ENCODE measurements at places on chromosomes 16 and 17. TPM values are rescaled to one million over a fixed set of nuclear protein-coding genes. Genes with fewer than 3 reads are reported as not detected.

The KRTAP1-1 gene
- polyA plus RNA-seq, result not detected

The CD300H gene
- not detected for polyA plus RNA-seq

The SGSH gene
- polyA plus RNA-seq, result 43.8 TPM

The MYH1 gene
- not detected for polyA plus RNA-seq

The PERCC1 gene
- not detected for polyA plus RNA-seq

The IGF2BP1 gene
- not detected for polyA plus RNA-seq

The CIAPIN1 gene
- polyA plus RNA-seq, result 50.6 TPM

The SLC5A10 gene
- 0.13 TPM for polyA plus RNA-seq

The PRR35 gene
- polyA plus RNA-seq, result not detected

DNA sequence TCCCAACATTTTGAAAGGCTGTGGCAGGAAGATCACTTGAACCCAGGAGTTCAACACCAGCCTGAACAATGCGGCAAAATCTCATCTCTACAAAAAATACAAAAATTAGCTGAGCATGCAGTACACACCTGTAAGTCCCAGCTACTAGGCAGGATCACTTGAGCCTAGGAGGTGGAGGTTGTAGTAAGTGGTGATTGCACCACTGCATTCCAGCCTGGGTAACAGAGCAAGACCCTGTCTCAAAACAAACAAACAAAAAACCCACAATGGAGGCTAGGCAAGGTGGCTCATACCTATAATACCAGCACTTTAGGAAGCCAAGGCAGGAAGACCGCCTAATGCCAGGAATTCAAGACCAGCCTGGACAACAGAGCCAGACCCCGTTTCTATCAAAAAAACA lies 12.0 kb downstream of the APPBP2 start:
- DNase-seq, result no peak
- no peak overlapping the region for H3K4me3 ChIP-seq

- no peaks in the 10 kb centered on the region for H3K27me3 ChIP-seq
- peaks cover 5% of the 10 kb centered on the region for H3K36me3 ChIP-seq
- H3K27ac ChIP-seq, result peak overlapping the region; percentile 78
- peak overlapping the region; percentile 76 for H3K4me3 ChIP-seq
These were observed 521 bp upstream of the G6PC3 start for GRCh38 chr17:44069974-44070454.

GRCh38 chr17:77753246-77753645 lies 205.3 kb upstream of the TNRC6C start:
- no peaks in the 10 kb centered on the region for H3K27me3 ChIP-seq
- H3K27ac ChIP-seq, result no peak overlapping the region
- no peak overlapping the region for H3K4me3 ChIP-seq
- H3K36me3 ChIP-seq, result no peaks in the 10 kb centered on the region
- no peaks in the 10 kb centered on the region for H3K4me1 ChIP-seq
- no peak for DNase-seq

DNA sequence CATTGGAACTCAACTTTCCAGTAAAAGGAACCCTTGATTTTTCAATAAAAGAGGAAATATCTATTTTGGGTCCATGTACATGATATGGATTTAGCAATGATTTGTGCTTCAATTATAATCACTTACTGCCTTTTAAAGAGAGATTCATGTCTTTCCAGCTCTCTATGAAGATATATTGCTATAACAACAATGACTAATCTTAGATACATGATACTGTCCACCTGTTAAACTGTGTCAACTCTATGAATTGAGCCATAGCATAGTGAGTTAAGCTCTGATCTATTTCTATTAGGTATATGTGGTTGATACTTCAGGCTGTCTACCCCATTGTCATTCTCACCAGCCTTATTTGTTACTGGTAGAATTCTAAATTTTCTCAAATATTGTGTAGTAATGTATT lies 15.0 kb upstream of the MPHOSPH6 start:
- no peak overlapping the region for H3K27ac ChIP-seq
- H3K27me3 ChIP-seq, result peaks cover 4% of the 10 kb centered on the region
- no peaks in the 10 kb centered on the region for H3K36me3 ChIP-seq

GRCh38 chr17:80212109-80212508 lies 8.0 kb downstream of the SGSH start:
- H3K4me3 ChIP-seq, result no peak overlapping the region
- H3K27me3 ChIP-seq, result no peaks in the 10 kb centered on the region
- no peaks in the 10 kb centered on the region for H3K4me1 ChIP-seq
- no peak for DNase-seq
- H3K27ac ChIP-seq, result no peak overlapping the region

- DNase-seq, result no peak
- no peaks in the 10 kb centered on the region for H3K27me3 ChIP-seq
- no peak overlapping the region for H3K4me3 ChIP-seq
- H3K27ac ChIP-seq, result no peak overlapping the region
- peaks cover 6% of the 10 kb centered on the region for H3K4me1 ChIP-seq
These were observed 72.9 kb upstream of the SMIM36 start for GRCh38 chr17:55584055-55584685.

GRCh38 chr16:2852003-2852730 lies 5.8 kb downstream of the PRSS22 start:
- DNase-seq, result no peak
- no peak overlapping the region for H3K27ac ChIP-seq
- no peaks in the 10 kb centered on the region for H3K36me3 ChIP-seq
- H3K4me3 ChIP-seq, result no peak overlapping the region
- H3K4me1 ChIP-seq, result no peaks in the 10 kb centered on the region

- no peak overlapping the region for H3K4me3 ChIP-seq
- no peak for DNase-seq
- H3K27ac ChIP-seq, result no peak overlapping the region
- H3K36me3 ChIP-seq, result peaks cover 40% of the 10 kb centered on the region
These were observed 16.3 kb downstream of the CARHSP1 start for GRCh38 chr16:8852534-8852933.

- H3K27me3 ChIP-seq, result peaks cover 2% of the 10 kb centered on the region
- H3K27ac ChIP-seq, result no peak overlapping the region
- H3K4me1 ChIP-seq, result no peaks in the 10 kb centered on the region
- H3K4me3 ChIP-seq, result no peak overlapping the region
- no peak for DNase-seq
These were observed 52.7 kb upstream of the NOG start for GRCh38 chr17:56540836-56541235.

- DNase-seq, result no peak
- peaks cover 48% of the 10 kb centered on the region for H3K4me1 ChIP-seq
- peak overlapping the region; percentile 14 for H3K27ac ChIP-seq
- no peaks in the 10 kb centered on the region for H3K27me3 ChIP-seq
These were observed 3.3 kb upstream of the CMTM1 start for GRCh38 chr16:66562986-66563385.

GRCh38 chr17:5373112-5373511 lies 46.4 kb downstream of the NUP88 start:
- no peaks in the 10 kb centered on the region for H3K27me3 ChIP-seq
- H3K36me3 ChIP-seq, result peaks cover 84% of the 10 kb centered on the region
- no peaks in the 10 kb centered on the region for H3K4me1 ChIP-seq
- no peak for DNase-seq
- H3K4me3 ChIP-seq, result no peak overlapping the region
- H3K27ac ChIP-seq, result no peak overlapping the region

- H3K4me1 ChIP-seq, result peaks cover 16% of the 10 kb centered on the region
- H3K27ac ChIP-seq, result no peak overlapping the region
- no peak for DNase-seq
- H3K27me3 ChIP-seq, result no peaks in the 10 kb centered on the region
- no peak overlapping the region for H3K4me3 ChIP-seq
These were observed 5.5 kb upstream of the PHF12 start for GRCh38 chr17:28956861-28957260.

DNA sequence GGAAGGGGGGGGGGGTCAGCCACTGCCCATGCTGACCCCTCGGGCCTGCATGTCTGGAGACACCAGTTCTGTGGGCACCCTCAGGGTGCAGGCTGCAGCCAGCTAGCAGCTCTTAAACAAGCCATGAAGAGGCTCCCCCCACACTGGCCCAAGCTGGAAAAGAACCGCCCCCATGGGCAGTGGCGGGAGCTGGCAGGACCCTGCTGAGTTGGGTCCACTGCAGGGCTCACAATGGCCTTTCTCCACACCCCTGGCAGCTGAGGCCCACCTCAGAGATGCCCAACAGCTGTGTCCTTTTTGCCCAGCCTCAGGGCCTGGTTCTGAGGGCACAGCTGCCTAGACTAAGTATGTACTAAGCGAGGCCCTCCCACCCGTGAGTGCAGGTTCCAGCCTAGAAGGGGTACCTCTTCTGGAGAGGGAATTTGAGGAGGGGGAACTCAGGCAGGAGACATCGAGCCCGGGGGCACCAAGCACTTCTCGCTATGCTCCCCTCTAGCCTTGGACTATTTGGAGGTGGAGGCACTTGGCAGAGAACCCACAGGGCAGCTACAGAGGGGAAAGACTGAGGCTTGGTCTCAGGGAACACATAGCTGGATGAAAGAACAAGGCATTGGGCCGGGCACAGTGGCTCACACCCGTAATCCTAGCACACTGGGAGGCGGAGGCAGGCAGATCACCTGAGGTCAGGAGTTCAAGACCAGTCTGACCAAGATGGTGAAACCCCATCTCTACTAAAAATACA lies 3.2 kb downstream of the THRA start:
- DNase-seq, result no peak
- H3K36me3 ChIP-seq, result no peaks in the 10 kb centered on the region
- H3K4me1 ChIP-seq, result peaks cover 81% of the 10 kb centered on the region
- H3K4me3 ChIP-seq, result no peak overlapping the region

- DNase-seq, result no peak
- H3K4me3 ChIP-seq, result no peak overlapping the region
- H3K4me1 ChIP-seq, result no peaks in the 10 kb centered on the region
- H3K27ac ChIP-seq, result no peak overlapping the region
- no peaks in the 10 kb centered on the region for H3K27me3 ChIP-seq
- H3K36me3 ChIP-seq, result no peaks in the 10 kb centered on the region
These were observed 250.7 kb downstream of the RBFOX3 start for GRCh38 chr17:79360196-79360595.

GRCh38 chr17:45061606-45062205 lies 589 bp downstream of the NMT1 start:
- H3K27ac ChIP-seq, result peak overlapping the region; percentile 90
- peak overlapping the region; percentile 94 for H3K4me3 ChIP-seq
- DNase-seq, result no peak
- peaks cover 31% of the 10 kb centered on the region for H3K4me1 ChIP-seq
- H3K36me3 ChIP-seq, result no peaks in the 10 kb centered on the region

DNA sequence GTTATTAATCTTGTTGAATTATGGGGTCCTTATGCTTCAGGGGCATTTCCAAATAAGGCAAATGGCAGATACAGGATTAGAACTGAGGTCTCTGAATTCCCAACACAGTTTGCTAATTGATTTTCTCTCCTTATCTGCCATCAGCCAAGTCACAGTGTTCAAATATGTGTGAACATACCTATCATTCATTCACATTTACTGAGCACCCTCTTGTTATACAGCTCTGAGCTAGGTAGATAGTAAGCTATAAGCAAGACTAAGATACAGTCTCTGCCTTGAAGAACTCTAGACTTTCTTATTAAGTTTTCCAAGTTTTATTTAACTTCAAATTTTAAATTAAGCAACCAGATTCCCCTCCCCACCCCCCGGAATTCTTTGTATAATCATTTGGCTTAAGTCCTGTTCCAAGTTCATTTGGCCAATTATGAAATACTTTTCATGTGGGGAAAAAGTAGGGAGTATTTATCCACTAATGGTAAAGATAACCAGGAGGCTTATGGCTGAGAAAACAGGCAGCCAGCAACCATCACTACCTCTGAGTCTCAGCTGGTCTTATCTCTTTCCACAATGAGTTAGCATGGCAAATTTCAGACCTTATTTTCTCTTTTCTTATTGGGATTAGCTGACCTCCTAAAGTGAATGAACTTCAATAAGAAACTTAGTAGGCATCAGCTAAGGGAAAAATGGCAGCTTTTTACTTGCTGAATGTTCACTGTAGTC lies 31.4 kb upstream of the CORO6 start:
- H3K4me1 ChIP-seq, result no peaks in the 10 kb centered on the region
- no peak for DNase-seq
- no peak overlapping the region for H3K27ac ChIP-seq

DNA sequence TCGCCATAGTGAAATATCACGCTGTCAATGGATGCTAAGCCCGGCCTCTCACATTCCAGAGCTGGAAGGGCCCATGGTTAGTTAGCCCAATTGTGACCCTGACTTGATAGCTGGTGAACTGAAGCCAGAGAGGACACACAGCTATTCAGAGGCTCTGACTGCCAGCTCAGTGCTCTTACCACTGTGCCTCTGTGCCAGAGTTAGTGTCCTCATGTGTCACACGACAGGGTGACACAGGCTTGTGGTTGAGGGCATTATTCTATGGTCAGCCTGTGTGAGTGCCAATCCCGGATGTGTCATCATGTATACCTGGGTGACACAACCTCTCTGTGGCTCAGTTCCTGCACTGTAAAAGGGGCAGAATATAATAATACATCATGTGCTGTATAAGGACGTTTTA lies 2.5 kb upstream of the MT1X start:
- H3K27ac ChIP-seq, result no peak overlapping the region
- H3K4me3 ChIP-seq, result no peak overlapping the region
- no peak for DNase-seq
- no peaks in the 10 kb centered on the region for H3K36me3 ChIP-seq

GRCh38 chr17:9239793-9240658 lies 218.7 kb downstream of the NTN1 start:
- H3K4me3 ChIP-seq, result no peak overlapping the region
- H3K27me3 ChIP-seq, result no peaks in the 10 kb centered on the region
- no peak overlapping the region for H3K27ac ChIP-seq
- DNase-seq, result peak; percentile 61

- no peak overlapping the region for H3K27ac ChIP-seq
- no peaks in the 10 kb centered on the region for H3K4me1 ChIP-seq
- no peaks in the 10 kb centered on the region for H3K36me3 ChIP-seq
- H3K4me3 ChIP-seq, result no peak overlapping the region
These were observed 11.3 kb upstream of the PECAM1 start for GRCh38 chr17:64401941-64402340.

DNA sequence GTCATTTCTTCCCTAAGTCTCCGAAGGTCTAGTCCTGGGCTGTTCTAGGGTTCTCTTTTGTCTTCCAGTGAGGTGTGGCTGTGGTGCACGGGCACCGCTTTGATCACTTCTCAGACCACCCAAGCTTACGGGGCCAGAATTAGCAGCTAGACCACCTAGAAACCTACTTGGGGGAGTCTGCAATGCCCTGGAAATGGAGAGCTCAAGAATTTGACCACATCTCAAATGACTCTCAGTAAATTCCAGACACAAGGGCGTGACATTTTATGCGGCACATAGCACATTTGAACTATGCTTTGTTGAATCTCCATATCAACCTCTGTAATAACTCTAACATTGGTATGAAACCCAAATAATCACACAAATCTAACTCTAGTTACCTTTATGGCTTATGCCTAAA lies 24.9 kb downstream of the TRIM16 start:
- no peak overlapping the region for H3K4me3 ChIP-seq
- no peak for DNase-seq
- H3K27me3 ChIP-seq, result no peaks in the 10 kb centered on the region
- H3K27ac ChIP-seq, result no peak overlapping the region
